ENCODE measurements at places on chromosomes 1 and 21.

GRCh38 chr1:65478379-65479026 is 58.0 kb downstream of the LEPR start:
- no peak for DNase-seq

- no peak for DNase-seq
Observed at GRCh38 chr1:192877283-192877886, 68.5 kb downstream of the RGS2 start.

DNA sequence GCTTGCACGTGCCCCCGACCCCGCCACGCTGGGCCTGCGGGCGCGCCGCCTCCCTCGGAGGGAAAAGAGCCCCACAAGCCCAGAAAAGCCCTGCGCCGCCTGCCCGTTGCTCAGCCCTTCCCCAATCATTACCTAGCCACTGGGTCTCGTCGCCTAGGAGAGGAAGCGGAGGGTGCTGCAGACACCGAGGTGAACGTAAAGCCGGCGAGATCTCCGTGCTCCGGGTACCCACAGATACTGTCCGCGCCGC is at the start of gene ENO1:
Gene ENO1, minus strand, starts transcription at position 239 of the 250 bp plus-strand sequence. CDS start 3,778 bp downstream, outside the sequence.
- no peak for DNase-seq

DNA sequence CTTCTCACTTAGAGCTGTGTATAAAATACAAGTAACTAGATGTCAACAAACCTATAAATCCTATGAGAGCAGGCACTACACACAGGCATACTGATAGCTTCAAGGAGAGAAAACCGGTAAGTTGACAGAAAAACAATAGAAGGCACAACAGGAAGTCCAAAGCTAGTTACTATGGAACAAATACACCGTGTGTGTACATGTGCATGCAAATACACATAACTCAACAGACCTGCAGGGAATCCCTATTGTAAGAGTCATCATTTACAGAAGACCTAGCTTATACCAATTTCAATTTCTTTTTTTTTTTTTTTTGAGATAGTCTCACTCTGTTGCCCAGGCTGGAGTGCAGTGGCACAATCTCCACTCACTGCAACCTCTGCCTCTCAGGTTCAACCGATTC is 26.3 kb downstream of the JAK1 start:
- no peak for DNase-seq

DNA sequence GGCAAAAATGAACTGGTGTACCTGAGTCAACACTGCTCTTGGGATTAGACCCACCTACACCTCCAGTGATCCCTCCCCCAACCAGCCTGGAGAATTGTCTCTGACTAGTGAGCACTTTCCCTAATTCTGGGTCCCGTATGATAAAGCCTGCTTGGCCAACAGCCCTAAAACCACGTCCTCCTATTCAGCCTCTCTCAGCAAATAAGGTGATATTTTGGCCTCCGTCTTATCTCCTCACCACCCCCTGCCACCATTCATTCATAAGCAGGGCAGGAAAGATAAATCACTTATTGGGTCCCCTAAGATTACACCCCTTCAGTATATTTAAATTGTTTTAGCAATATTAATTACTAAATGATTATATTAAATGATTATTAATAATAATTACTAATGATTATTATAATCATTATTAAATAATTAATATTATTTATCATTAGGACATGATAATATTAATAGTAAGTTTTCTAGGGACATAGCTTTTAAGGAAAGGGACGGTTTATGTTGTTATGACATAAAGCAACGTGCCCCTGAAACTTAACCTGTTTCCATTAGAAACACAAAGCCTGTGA is 108.0 kb downstream of the DUSP10 start:
- no peak for DNase-seq

All from NCI-H187 (cell line).